ENCODE measurements at places on chromosomes 3 and 15.

GRCh38 chr3:152556731-152557254 is 278.1 kb upstream of the P2RY1 start:
- DNase-seq, result no peak

GRCh38 chr3:142857056-142857455 is 31.8 kb downstream of the PCOLCE2 start:
- no peak for DNase-seq

DNA sequence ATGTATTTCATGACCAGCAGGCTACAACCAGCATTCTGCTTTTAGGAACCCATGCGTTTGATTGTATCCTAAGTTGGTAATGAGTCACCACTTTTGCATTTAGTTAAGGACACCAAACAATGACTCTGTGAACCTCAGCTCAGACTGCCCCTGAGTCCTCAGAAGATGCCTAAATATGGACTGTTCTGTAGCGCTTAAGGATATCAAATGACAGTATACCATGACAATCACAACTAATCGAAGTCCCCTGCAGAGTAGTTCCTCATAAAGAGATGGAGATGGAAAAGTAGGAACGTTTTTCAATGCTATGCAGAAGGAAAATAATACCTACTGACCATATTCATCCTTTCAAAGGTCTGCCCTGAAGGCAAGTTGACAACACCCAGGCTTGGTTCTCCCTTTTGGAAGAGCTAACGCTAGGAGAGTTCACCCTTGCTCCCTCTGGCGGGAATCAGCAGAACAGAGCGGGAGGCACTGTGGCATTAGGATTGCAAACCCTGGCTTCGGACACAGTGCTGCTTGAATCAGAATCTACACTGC is 508.6 kb downstream of the FHIT start:
- DNase-seq, result no peak

DNA sequence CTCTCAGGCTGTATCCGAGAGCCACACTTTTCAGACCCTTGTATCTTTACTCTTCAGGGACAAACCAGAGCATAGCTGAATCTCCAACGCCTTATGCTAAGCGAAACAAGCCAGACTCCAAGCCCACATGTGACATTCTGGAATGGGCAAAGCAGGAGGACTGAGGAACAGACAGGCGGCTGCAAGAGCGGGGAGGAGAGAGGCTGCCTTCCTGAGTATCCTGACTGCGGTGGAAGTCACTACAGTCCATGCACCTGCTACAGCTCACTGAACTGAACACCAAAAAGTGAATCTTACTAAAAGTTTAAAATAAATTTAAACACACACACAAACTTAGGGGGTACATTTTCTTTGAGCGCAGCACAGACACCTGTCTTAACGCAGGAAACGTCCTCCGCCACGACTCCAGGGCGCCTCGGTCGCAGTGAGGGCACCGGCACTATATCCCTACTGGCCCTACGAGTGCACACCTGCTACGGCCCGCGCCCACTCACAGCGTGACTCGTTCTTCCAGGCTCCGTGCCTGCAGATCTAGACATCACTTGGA is 1.4 kb downstream of the CYFIP1 start:
- no peak for DNase-seq

DNA sequence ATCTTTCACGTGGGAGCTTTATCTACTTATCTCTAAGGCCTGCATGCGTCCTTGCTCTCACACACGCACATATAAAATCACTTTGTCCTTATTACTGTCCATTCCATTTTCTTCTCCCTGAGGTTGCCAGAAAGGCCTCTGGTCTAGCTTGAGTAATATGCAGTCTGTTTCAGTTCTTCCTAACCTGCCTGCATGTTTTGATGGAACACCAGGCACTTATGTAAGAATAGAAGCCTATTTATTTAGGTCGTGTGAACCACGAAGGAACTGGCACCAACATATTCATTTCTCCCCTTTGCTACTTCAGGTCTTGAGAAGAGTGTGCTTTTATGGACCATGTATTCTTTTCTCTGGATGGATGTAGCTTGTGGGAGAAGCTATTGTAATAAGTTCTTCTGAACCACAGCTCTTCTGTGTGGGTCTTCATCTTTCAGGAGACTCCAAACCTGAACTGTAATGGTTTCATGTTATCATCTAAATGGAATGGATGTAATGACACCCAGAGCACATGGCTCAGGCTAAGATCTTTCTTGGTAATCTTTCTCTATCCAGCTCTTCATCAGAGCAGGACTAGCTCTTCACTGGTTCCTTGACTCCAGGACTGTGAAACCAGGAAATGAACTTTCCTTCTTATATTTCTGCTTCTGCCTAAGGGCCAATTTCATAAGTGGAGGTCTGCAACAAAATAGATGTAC is 53.8 kb downstream of the UBE2E2 start:
- no peak for DNase-seq

DNA sequence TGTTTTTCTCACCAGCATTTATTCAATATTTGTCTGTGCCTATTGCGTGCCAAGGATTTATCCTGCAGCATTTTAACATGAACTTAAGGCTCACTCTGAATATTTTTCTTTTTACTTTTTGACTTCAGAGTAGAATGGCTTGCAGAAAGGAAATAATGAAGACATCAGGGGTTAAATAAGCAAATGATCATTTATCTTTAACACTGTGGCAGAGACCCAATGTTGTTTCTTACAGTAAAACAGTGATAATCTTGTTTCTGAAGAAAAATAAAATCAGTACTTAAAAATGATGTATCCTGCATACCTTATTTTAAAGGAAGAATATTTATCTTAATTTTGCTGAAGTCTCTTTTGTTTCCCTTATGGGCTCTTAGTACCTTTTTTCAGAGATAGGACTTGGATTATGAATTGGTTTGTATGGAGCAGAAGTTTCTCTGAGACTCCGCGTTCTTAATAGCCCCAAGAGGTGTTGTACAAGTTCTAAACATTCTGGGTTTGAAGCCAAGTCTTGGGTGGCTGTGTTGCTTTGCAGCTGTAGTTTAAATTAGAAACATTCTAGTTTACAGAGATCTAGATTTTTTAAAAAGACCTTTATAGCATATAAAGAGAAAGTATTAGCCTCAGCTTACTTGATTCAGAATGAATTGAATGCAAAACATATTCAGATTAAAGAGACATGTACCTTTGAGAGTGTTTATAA is 40.5 kb downstream of the COL6A6 start:
- DNase-seq, result no peak

DNA sequence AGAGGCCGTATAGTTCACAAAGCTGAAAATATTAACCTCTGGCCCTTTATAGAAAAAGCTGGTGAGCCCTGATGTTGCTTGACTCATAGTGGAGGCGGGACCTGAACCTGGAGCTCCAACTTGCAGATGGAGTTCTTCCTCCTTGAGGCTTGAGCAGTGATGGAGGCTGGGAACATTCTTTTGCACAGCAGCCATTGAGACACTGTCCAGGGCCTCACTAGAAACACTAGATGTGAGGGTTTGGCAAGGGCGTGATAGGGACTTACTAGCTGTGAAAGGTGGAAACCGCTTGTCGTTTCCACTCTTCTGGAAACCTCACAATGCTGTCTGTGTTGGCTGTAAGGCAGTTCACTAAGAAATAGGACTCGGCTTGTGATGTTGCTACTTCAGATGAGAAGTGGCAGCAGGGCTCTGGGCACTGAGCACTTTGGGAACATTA is 12.5 kb downstream of the SMAD6 start:
- no peak for DNase-seq

GRCh38 chr3:184574515-184575417 is 13.2 kb downstream of the EPHB3 start:
- no peak for DNase-seq

DNA sequence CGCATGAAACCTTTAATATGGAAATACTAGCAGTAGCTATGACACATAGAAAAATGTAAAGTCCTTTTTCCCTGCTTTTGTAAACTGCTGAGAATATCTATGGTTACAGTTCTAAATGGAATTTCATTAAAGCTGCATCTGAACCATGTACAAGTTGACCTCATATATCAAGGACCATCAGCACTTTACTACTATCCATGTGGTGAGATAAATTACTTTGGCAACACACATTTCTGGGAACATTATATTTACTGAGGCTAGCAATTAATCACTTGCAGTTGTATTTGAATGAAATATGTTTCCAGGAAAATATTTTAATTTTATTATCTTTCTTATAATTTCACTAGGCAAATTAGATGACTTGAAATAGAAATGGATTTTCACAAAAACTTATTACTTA is 545.5 kb downstream of the NAALADL2 start:
- DNase-seq, result no peak
